Stimulated activated CD4-positive, alpha-beta T cell treated with anti-CD3 and anti-CD28 coated beads, TNF-alpha, amount 100 ng/mL, for 4 hours (primary cell): ENCODE measurements at places on chromosomes 5 and 9.
A peak's percentile ranks its signal among the peaks of the same experiment; 100 is the strongest.

- no peak for DNase-seq
Measured at GRCh38 chr5:76445830-76446229, 42.7 kb downstream of the IQGAP2 start.

DNA sequence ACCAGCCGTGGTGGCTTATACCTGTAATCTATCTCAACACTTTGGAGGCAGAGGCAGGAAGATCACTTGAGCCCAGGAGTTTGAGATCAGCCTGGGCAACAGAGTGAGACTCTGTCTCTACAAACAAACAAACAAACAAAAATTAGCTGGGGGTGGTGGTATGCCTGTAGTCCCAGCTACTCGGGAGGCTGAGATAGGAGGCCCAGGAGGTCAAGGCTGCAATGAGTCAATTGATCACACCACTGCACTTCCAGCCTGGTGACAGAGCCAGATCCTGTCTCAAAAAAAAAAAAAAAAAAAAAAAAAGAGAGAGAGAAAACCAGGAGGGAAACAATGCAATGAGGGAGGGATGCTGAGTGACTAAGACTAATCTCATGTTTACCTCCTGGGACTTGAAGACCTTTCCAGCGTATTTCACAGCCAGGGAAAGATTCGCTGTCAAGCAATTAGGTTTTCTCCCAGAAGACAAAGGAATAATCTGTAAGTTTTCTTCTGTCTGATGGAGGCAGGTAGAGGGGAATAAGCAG, 51.1 kb upstream of the MIER3 start:
- no peak for DNase-seq

GRCh38 chr5:81506900-81507588, 113.1 kb upstream of the ACOT12 start:
- DNase-seq = no peak

GRCh38 chr9:95005278-95006143, 279.0 kb downstream of the AOPEP start:
- DNase-seq = no peak

GRCh38 chr9:105118636-105119035, 125.8 kb upstream of the SLC44A1 start:
- DNase-seq = no peak

- peak; percentile 7 for DNase-seq
Measured at GRCh38 chr5:140402258-140403074, 833 bp downstream of the ANKHD1 start.

DNA sequence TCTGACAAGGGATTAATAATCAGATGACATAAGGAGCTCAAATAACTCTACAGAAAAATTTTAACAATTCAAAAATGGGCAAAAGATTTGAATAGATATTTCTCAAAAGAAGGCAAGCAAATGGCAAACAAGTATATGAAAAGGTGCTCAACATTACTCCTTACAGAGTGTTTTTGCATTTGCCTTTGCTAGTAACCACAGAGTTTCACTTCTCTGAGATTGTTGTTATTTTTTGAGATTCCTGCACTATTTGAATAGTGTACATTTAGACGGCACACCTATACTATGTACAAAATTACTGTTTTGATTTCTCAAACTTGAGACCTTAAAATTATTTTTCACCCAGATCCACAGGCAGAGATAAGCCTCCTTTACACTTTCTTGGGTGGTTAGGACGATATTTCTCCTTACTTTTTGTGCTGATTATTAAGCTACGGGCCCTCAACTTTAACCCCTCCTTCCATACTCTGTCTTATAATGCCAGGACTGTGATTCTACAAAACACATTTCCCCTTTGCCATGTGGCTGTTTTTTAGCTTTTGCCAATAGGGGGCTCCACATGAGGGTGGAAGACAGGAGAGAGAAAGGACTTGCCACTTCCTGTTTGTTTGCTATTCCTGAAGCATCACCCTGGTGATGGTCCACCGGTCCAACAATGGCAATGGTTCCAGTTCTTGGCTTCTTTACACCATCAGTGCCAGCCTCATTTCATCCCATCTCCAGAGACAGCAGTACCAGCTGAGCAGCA, 65.0 kb upstream of the DAP start:
- no peak for DNase-seq

DNA sequence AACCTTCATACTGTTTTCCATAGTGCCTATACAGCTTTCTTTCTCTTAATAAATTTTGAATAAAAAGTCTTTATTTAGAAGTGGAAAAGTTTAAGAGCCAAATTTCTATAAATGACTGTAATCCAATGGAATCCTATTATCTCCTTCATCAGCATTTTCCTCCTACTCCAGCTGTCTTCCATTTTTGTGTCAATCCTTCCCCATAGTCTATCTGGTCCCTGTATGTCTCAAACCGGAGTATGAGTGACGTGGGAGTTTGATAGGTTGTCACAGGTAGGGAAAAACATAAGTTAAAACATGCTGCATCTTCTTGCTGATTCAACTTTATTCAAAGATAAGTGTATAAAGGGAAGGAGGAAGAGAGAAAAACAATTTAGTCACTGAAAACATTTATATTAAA, 70.4 kb downstream of the ADAMTS6 start:
- no peak for DNase-seq

DNA sequence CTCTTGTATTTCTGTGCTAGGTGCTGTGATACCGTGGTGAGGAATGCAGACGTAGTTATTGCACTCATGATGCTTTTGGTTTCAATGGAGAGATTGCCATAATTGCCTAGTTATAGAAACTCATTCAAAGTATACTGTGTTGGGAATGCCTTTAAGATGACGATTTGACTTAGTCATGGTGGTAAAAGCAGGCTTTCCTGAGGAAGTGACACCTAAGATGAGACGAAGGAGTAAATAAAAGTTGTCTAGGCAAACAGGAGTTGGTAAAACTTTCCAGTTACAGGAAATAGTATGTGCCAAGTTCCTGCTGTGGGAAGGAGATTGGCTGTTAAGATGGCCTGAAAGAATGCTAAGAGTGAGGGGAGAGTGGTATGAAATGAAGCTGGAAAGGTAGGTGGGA, 48.1 kb downstream of the FOCAD start:
- no peak for DNase-seq

GRCh38 chr9:93079371-93079770, 16.6 kb upstream of the CARD19 start:
- no peak for DNase-seq

DNA sequence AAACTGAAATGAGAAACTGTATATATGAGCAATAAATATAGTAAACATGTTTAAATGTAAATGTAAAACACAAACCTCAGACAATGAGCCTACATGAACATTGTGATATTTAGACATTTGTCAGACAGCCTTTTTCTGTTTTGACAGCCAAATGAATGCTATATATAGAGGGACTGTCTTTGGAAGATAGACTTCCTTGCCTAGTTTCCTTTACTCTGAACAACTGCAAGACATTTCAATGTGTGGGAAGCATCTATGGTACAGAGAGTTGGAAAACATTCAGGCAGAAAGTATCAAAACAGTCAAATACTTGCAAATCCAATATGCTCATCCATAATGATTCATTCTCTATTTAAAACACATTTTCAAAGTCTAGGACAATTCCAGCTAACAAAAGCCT, 31.7 kb upstream of the TUSC1 start:
- DNase-seq = no peak

- no peak for DNase-seq
Measured at GRCh38 chr9:131402073-131402472, 8.2 kb downstream of the PRRC2B start.

GRCh38 chr9:135605238-135605781, 34.0 kb downstream of the GLT6D1 start:
- DNase-seq = no peak

DNA sequence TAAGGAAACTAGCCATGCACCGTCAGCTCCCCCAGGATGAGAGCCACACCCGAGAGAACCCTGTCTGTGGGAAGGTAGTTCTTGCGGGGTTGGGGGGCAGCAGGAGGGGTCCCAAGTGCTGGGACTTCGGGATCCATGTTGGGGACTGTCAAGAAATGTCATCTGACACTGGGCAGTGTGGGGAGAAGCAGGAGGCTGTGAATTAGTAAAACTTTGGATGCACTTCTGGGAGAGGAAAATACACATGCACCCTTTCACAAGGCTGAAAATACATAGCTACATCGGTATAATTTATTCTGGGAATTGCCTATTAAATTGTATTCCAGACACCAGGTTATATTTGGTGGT, 109.6 kb upstream of the RPS23 start:
- DNase-seq = no peak

GRCh38 chr9:123350590-123351310, 5.2 kb upstream of the CRB2 start:
- DNase-seq = no peak

DNA sequence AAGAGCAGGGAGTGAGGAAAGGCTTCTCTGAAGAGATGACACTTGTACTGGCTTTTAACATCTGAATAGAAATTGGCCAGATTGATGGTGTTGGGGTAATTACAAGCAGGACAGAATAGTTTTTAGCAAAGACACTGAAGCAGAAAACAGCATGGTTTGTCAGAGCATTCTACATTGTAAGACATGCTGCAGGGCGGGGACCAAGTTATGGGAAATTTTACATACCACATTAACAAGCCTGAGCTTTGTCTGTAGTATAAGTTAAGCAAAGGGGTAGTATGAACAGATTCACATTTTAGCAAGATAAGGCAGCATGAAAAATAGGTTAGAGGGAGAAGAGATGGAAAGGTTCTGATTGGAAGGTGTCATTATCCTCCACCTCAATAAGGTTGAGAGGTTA, 66.5 kb downstream of the JMY start:
- no peak for DNase-seq

- no peak for DNase-seq
Measured at GRCh38 chr5:28082610-28083009, 1044.2 kb upstream of the CDH9 start.

DNA sequence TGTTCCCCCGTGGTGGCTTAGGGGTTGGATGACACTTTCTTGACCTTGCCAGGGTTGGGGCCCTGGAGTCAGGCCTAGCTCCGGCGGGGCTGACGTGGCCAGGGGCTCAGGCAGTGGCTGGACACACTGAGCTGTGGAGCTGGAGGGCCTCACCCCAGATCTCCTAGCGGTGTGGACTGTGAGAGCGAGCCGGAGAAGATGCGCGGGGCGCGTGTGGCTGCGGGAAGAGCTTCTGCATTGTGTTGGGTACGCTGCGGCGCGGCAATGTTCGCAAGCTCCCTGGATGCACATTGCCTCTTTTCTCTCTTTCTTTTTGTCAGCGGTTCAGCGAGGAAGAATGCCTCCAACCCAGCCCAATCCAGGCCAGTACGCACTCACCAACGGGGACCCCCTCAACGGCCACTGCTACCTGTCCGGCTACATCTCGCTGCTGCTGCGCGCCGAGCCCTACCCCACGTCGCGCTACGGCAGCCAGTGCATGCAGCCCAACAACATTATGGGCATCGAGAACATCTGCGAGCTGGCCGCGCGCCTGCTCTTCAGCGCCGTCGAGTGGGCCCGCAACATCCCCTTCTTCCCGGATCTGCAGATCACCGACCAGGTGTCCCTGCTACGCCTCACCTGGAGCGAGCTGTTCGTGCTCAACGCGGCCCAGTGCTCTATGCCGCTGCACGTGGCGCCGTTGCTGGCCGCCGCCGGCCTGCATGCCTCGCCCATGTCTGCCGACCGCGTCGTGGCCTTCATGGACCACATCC, 4.8 kb downstream of the NR2F1 start:
- DNase-seq = no peak

DNA sequence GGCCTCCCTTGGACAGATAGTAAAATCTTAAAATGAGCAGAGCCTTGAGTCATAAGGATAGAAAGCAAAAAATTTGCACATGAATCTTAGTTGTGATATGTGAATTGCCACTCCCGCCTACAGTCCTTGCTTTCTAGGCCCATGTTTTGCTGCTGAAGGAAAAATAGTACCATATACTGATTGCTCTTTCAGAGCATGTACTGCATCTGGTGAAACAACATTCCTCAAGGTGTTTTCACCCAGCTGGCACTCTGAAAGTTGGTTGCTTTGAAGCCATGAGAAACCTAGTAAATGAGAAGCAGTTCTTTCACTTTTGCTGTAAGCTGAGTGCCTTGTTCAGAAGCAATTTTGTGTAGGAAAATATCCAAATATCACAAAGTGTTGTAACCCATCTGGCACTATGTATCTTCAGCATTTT, 10.3 kb downstream of the CDC37L1 start:
- no peak for DNase-seq

- DNase-seq = no peak
Measured at GRCh38 chr5:963673-964531, 44.7 kb upstream of the NKD2 start.

GRCh38 chr5:138867011-138867410, 8.1 kb downstream of the LRRTM2 start:
- no peak for DNase-seq

GRCh38 chr9:103997856-103998370, 96.2 kb upstream of the SMC2 start:
- DNase-seq = no peak

DNA sequence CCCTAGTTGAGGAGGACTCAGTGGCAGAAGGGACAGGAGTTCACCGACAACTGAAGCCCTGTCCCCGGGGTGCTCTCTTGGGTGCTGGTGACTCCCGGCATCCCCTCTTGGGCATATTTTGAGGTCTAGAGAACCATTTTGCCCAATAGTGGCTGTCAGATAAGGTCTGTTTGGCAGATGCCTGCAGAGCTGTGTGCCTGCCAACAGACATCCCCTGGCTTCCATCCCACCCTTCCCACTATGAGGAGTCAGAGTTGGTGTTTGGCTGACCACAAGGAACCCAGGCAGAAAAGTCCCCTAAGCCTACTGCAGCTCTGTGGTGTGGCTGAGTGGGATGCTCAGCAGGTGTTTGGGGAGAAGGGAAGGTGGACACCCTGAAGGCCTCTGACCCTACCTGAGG, 207.0 kb downstream of the AUH start:
- DNase-seq = no peak

DNA sequence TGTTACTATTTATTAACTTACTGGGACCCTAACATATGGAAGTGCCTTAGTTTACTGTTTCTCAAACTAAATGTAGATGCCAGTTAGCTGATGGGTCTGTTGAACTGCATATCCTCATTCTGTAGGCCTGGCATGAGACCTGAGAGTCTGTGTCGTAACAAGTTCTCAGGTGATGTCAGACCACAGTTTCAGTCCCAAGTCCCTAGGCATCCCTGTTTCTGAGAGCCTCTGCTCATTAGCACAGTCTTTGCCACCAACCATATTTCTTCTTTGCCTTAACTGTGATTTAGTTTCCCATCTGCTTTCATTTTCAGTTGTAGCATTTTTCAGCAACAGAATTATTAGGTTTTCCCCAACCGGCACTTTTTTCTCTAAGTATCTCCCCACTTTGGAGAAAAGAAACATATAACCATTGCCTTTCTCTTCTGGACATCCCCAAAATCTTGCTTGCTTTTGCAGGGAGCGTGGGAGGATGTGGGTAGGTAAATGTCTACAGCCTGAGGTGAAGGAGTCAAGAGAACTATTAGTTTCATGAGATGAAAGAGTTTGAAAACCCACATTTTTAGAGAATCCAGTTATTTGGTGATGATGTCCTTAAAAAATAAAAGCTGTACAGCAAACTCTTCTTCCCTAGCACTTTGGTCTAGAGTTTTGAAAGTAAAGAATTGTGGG, 74.6 kb downstream of the NUDT12 start:
- DNase-seq = no peak
